Activated CD4-positive, alpha-beta T cell treated with anti-CD3 and anti-CD28 coated beads, Interleukin-2, amount 10 ng/mL, durations not matched to agents 7 days and 5 days (primary cell): ENCODE measurements at places on chromosomes 2 and 18. TPM values are rescaled to one million over a fixed set of nuclear protein-coding genes. Genes with fewer than 3 reads are reported as not detected.

- H3K4me3 ChIP-seq, result no peak overlapping the region
- peaks cover 2% of the 10 kb centered on the region for H3K27me3 ChIP-seq
- H3K4me1 ChIP-seq, result no peaks in the 10 kb centered on the region
- no peak for DNase-seq
These were observed 18.1 kb upstream of the PGAP1 start for GRCh38 chr2:196944570-196944969.

GRCh38 chr2:173205375-173205774 is 129.7 kb downstream of the MAP3K20 start:
- no peak overlapping the region for H3K27ac ChIP-seq
- no peaks in the 10 kb centered on the region for H3K4me1 ChIP-seq
- peaks cover 1% of the 10 kb centered on the region for H3K36me3 ChIP-seq
- no peak for DNase-seq
- no peak overlapping the region for H3K4me3 ChIP-seq

GRCh38 chr2:235951493-235951892 is 216.7 kb downstream of the GBX2 start:
- no peak for DNase-seq
- H3K4me1 ChIP-seq, result peaks cover 17% of the 10 kb centered on the region
- H3K36me3 ChIP-seq, result no peaks in the 10 kb centered on the region
- H3K27ac ChIP-seq, result no peak overlapping the region
- no peak overlapping the region for H3K4me3 ChIP-seq
- peaks cover 47% of the 10 kb centered on the region for H3K27me3 ChIP-seq

DNA sequence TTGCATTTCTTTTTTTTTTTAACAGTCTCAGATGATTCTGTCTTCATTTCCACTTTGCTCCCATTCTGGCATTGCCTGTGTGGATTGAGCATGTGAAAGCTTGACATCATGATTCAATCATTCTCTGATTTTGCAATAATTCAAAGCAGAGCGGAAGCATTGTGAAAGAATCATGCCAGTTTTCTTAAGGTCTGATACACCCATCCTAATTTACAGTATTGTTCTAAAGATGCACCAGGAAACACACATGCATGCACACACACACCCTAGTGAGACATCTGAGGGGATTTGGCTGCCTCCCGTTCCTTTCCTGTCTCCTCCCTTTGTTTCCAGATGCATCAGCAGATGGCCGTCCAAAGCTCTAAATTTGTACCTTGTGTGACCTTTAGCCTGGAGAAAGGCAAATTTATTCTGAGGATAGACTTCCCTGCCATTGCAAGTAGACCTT is 97.3 kb downstream of the FMNL2 start:
- H3K36me3 ChIP-seq, result no peaks in the 10 kb centered on the region
- H3K27me3 ChIP-seq, result no peaks in the 10 kb centered on the region
- no peak overlapping the region for H3K4me3 ChIP-seq

- H3K36me3 ChIP-seq, result no peaks in the 10 kb centered on the region
- no peaks in the 10 kb centered on the region for H3K4me1 ChIP-seq
- H3K27me3 ChIP-seq, result no peaks in the 10 kb centered on the region
- no peak overlapping the region for H3K27ac ChIP-seq
- DNase-seq, result peak; percentile 17
These were observed 228.6 kb downstream of the SATB2 start for GRCh38 chr2:199228887-199229819.

GRCh38 chr18:24488824-24489493 is 28.5 kb downstream of the HRH4 start:
- H3K27me3 ChIP-seq, result peaks cover 14% of the 10 kb centered on the region
- no peak overlapping the region for H3K4me3 ChIP-seq
- DNase-seq, result peak; percentile 29
- H3K27ac ChIP-seq, result no peak overlapping the region
- no peaks in the 10 kb centered on the region for H3K36me3 ChIP-seq

- no peak overlapping the region for H3K27ac ChIP-seq
- DNase-seq, result no peak
- H3K4me3 ChIP-seq, result no peak overlapping the region
These were observed 155.5 kb upstream of the ACVR2A start for GRCh38 chr2:147689220-147689909.

- H3K36me3 ChIP-seq, result no peaks in the 10 kb centered on the region
- no peak overlapping the region for H3K27ac ChIP-seq
- no peaks in the 10 kb centered on the region for H3K4me1 ChIP-seq
- H3K4me3 ChIP-seq, result no peak overlapping the region
- no peak for DNase-seq
These were observed 24.6 kb downstream of the NPAS2 start for GRCh38 chr2:100844514-100844913.

DNA sequence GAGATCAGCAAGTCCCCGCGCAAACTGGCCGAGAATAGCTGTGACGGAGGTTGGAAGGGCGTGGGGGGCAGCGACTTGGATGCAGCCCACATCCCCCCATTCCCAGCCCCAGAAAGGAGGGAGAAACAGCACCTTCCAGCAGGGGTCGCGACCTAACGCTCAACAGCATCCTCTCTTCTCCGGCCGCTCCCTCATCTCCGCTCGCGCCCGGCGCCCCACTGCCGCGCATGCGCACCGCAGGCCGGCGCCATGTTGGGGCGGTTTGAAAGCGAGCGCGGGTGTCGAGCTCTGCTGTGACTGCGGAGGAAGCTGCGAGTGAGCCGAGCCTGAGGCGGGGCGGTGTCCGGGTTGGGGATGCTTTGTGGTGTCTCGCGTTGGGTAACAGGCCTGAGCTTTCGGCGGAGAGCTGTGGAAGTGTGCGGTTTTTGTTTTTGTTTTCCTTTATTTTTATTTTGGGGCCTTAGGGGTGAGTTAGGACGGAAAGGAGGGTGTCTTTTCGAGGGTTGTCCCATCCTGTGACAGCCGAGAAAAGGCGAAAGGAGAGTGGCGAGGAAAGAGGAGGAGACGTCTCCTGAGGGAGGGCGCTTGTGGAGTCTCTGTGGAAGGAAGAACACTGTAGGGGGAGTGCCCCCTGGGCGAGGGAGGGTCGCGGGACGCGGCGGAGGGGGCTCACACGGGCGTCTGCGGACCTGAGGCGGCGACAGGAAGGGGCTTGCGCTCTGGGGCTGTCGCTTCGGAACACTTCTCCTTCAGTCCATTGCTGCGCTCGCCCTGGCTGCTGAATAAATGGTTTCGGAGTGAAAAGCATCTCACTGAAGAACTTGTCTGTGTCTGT is at the start of the genes C18orf54 and STARD6:
Gene C18orf54 (plus strand): TSS at position 247 of the 835 bp plus-strand sequence. CDS start 2,667 bp downstream, outside the sequence.
Gene STARD6 (minus strand): TSS at position 199 of the 835 bp plus-strand sequence. CDS start 3,285 bp downstream, outside the sequence.
- peak; percentile 91 for DNase-seq
- H3K27me3 ChIP-seq, result peaks cover 2% of the 10 kb centered on the region
- peaks cover 17% of the 10 kb centered on the region for H3K36me3 ChIP-seq
- H3K27ac ChIP-seq, result peak within 1 kb of the TSS; percentile 100

DNA sequence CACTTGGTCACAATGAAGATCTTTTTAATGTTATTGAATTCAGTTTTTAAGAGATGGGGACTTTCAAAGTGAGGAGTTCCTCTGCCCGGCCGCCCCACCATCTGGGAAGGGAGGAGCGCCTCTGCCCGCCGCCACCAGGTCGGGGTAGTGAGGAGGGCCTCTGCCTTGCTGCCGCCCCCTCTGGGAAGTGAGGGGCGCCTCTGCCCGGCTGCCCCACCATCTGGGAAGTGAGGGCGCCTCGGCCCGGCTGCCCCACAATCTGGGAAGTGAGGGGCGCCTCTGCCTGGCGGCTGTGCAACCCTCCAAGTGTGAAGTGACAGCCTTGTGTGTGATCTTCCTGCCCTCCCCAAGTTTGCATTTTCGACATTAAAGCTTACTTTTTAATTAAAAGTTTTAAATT is 899.3 kb downstream of the TRIB2 start:
- H3K27ac ChIP-seq, result no peak overlapping the region
- H3K4me3 ChIP-seq, result no peak overlapping the region
- no peaks in the 10 kb centered on the region for H3K27me3 ChIP-seq

GRCh38 chr2:39399570-39399969 is 37.5 kb downstream of the MAP4K3 start:
- no peak overlapping the region for H3K4me3 ChIP-seq
- no peak overlapping the region for H3K27ac ChIP-seq
- no peaks in the 10 kb centered on the region for H3K27me3 ChIP-seq
- DNase-seq, result no peak

- H3K4me3 ChIP-seq, result no peak overlapping the region
- H3K27me3 ChIP-seq, result no peaks in the 10 kb centered on the region
- DNase-seq, result peak; percentile 19
- H3K36me3 ChIP-seq, result peaks cover 1% of the 10 kb centered on the region
These were observed 667.9 kb downstream of the BCL11A start for GRCh38 chr2:59885541-59885940.

DNA sequence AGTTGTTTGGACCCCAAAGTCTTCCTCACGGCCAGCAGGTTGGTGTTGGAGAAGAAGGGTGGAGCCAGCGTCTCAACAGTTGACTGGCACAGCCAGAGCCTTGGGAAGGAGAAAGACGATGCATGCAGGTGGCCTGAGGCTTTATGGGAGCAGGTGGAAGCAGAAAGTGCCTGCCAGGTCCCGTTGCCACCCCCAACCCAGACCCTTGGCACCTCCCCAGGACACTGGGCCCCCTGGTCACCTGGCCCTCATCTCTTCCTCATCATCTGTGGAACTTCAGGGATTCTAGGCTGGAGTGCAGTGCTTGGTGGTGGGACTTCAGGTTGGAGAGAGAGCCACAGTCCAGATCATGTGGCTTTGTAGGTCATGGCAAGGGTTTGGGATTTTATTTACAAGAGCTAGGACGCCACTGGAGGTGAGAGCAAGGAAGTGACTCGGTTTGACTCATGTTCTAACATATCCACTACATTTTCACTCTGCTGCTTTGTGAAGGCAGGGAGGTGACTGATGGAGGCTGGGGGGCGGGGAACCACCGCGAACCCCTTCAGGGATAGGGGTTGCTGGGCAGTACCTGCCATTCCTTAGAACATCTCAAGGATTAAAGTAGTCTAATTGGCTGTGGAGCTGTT is 62.5 kb upstream of the B3GNT7 start:
- no peak for DNase-seq
- H3K4me1 ChIP-seq, result no peaks in the 10 kb centered on the region
- no peak overlapping the region for H3K4me3 ChIP-seq

GRCh38 chr2:162092658-162093556 is 18.9 kb upstream of the DPP4 start:
- no peak overlapping the region for H3K27ac ChIP-seq
- DNase-seq, result no peak
- H3K27me3 ChIP-seq, result no peaks in the 10 kb centered on the region

GRCh38 chr2:120222186-120223033 is 790 bp downstream of the TMEM185B start:
- H3K36me3 ChIP-seq, result peaks cover 71% of the 10 kb centered on the region
- no peak for DNase-seq

- DNase-seq, result no peak
- peaks cover 12% of the 10 kb centered on the region for H3K36me3 ChIP-seq
- H3K4me1 ChIP-seq, result peaks cover 33% of the 10 kb centered on the region
- no peak overlapping the region for H3K4me3 ChIP-seq
- no peaks in the 10 kb centered on the region for H3K27me3 ChIP-seq
- no peak overlapping the region for H3K27ac ChIP-seq
These were observed 22.3 kb downstream of the DOK1 start for GRCh38 chr2:74576863-74577229.

- no peaks in the 10 kb centered on the region for H3K27me3 ChIP-seq
- no peak for DNase-seq
- no peak overlapping the region for H3K4me3 ChIP-seq
These were observed 437.1 kb downstream of the DCDC2C start for GRCh38 chr2:4140281-4140970.

HOXD10 gene
- not detected for total RNA-seq

ACMSD gene
- not detected for total RNA-seq

DNAJC5G gene
- not detected for total RNA-seq

RFTN2 gene
- not detected for total RNA-seq

CD226 gene
- total RNA-seq, result 126 TPM
